ENCODE measurements at places on chromosomes 11 and 22. TPM values are rescaled to one million over a fixed set of nuclear protein-coding genes. Genes with fewer than 3 reads are reported as not detected.

RBMXL2 gene
- total RNA-seq = not detected

SIAE gene
- 14.4 TPM for total RNA-seq

VSIG10L2 gene
- not detected for total RNA-seq

ZBED4 gene
- total RNA-seq = 16.4 TPM

SRPRA gene
- 39.4 TPM for total RNA-seq

BARX2 gene
- total RNA-seq = not detected

APOL5 gene
- total RNA-seq = not detected

GRAP2 gene
- not detected for total RNA-seq

OR51A4 gene
- total RNA-seq = not detected

OSBP2 gene
- 16.6 TPM for total RNA-seq

PATE4 gene
- not detected for total RNA-seq

OTUB1 gene
- total RNA-seq = 50.2 TPM

BACE1 gene
- 6.9 TPM for total RNA-seq

MAPK8IP2 gene
- total RNA-seq = 0.25 TPM

OR4A16 gene
- not detected for total RNA-seq

OR8G5 gene
- not detected for total RNA-seq

C11orf91 gene
- total RNA-seq = not detected

AIFM3 gene
- under 0.01 TPM for total RNA-seq

SSTR3 gene
- not detected for total RNA-seq

RTN4RL2 gene
- total RNA-seq = 0.13 TPM

CARNS1 gene
- total RNA-seq = 0.13 TPM

HBB gene
- not detected for total RNA-seq

OR8D2 gene
- not detected for total RNA-seq

DNAJB7 gene
- not detected for total RNA-seq

CHCHD10 gene
- 15.2 TPM for total RNA-seq

DDI1 gene
- not detected for total RNA-seq

GVQW3 gene
- total RNA-seq = 0.38 TPM

KLHL35 gene
- 2.4 TPM for total RNA-seq

OR56A1 gene
- not detected for total RNA-seq

FSHB gene
- total RNA-seq = not detected

CNIH2 gene
- 0.25 TPM for total RNA-seq

MMP8 gene
- total RNA-seq = not detected

CCDC73 gene
- total RNA-seq = not detected

SLC7A4 gene
- not detected for total RNA-seq

KDM4D gene
- 0.39 TPM for total RNA-seq

CARD16 gene
- total RNA-seq = 65.6 TPM

PGA5 gene
- total RNA-seq = not detected

SERHL2 gene
- total RNA-seq = 3.8 TPM

L3MBTL2 gene
- 19.6 TPM for total RNA-seq

ACAD8 gene
- total RNA-seq = 19.8 TPM

RBFOX2 gene
- total RNA-seq = 99.2 TPM

IGF2 gene
- 22.0 TPM for total RNA-seq

CCND1 gene
- total RNA-seq = 302 TPM

FXYD6 gene
- 7.3 TPM for total RNA-seq

FRMD8 gene
- total RNA-seq = 75.4 TPM

APOL4 gene
- total RNA-seq = 3.6 TPM

BACE1-AS gene
- total RNA-seq = 1.4 TPM

OR5M11 gene
- not detected for total RNA-seq

CARS1 gene
- 30.1 TPM for total RNA-seq

SYT9 gene
- total RNA-seq = 0.77 TPM

TCN2 gene
- 18.2 TPM for total RNA-seq

RIMBP3B gene
- not detected for total RNA-seq

MISFA gene
- total RNA-seq = 1.0 TPM

CBX7 gene
- total RNA-seq = 4.4 TPM

GAL3ST1 gene
- total RNA-seq = 0.13 TPM
